Hippocampal formation (tissue), 2 donors: ENCODE measurements at places on chromosomes 11 and 22.

- peak; percentile 64 for DNase-seq
Observed at GRCh38 chr11:74018331-74019005, 9.6 kb upstream of the UCP3 start.

GRCh38 chr11:114598461-114598860 lies 2.9 kb upstream of the NXPE4 start:
- no peak for DNase-seq

DNA sequence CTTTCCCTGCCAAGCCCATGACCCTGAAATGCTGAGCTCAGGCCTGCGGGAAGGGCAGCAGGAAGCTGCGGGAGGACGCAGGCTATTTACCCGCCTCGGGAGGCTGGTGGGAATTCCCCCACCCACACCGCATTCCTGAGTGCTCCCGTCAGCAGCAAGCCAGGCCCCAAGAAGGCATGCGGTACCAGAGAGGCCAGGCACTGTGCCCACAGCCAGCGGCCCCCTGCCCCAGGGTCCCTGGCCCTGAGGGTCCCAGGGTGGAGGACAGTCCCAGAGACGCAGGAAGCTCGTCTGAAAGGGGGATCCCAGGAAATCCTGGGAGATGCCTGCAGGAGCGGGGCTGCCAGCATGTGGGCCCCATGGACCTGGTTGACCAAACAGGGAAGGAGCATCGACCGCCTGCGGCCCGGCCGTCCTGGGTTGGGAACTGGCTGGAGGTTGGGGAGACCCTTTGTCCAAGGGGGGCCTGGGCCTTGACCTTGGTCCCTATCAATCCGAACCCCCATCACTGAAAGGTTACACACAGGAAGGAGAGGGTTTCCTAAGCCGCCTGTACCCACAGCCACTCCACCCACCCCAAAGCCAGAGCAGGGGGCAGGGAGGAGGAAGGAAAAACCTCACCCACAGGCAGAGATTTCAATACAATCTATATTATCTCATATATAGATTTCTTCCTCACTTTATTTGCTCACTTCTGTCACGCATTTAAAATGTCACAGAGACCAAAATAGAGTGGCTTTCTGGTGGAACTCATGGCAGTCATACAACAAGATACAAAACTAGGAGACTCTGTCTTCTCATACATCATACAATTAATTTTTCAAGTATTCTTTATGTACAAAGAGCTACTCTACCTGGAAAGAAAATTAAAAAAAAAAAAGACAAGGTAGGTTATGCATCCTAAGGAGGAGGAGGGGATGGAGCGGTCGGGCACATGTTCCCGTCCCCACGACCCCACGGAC lies 17.1 kb downstream of the MAFF start:
- DNase-seq, result no peak

GRCh38 chr22:43411040-43411868 lies 560 bp upstream of the MPPED1 start:
- DNase-seq, result no peak

DNA sequence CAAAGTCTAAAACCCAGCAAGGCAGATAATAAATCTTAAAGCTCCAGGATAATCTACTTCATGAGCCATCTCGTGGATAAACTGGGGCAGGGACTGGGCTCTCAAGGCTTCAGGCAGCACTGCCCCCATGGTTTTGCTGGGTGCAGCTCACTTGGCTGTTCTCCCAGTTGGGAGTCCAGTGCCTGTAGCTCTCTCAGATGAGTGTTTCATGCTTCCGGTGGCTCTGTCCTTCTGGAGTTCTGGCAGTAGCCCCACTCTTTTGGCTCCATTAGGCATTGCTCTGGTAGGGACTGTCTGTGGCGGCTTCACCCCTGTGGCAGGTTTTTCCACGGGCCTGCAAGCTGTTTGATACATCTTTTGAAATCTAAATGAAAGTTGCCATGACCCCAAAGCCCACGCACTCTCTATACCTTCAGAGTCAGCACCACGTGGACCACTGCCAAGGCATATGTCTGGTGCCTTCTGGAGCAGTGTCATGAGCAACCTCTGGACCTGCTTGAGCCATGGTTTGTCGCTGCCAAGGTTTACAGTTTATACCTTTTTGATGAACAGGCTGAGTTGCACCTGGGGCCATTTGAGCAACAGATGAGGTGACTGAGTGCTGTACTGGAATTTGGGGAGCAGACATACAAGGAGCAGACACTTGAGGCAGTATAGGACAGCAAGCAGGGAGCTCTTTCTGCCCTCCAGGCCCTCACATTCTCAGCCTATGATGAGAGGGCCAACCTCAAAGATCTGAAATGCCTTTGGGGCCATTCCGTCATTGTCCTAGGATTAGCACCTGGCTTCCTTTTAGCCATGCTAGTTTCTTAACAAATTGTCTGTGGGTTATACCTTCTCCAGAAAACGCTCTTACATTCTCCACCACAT lies 48.6 kb downstream of the MTNR1B start:
- DNase-seq, result no peak

GRCh38 chr11:64765851-64766665 lies 6.3 kb upstream of the PYGM start:
- no peak for DNase-seq

DNA sequence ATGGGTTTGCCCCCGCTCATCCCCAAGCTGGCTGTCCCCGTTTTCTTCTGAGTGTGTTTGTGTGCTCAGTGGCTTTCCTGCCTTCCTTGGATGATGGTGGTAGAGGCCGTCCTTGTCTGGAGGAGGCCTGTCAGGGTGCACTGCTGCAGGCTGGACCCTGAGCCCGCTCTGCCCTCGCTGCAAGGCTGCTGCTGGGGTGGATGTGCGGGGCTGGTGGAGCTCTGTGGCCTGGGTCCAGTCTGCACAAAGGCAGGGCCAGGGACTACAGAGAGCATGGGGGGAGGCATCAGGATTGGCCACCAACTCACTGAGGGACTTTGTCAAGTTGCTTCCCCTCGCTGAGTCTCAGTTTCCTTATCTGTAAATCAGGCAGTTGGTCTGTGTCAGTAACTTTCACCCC lies 275.0 kb downstream of the KIRREL3 start:
- DNase-seq, result no peak

DNA sequence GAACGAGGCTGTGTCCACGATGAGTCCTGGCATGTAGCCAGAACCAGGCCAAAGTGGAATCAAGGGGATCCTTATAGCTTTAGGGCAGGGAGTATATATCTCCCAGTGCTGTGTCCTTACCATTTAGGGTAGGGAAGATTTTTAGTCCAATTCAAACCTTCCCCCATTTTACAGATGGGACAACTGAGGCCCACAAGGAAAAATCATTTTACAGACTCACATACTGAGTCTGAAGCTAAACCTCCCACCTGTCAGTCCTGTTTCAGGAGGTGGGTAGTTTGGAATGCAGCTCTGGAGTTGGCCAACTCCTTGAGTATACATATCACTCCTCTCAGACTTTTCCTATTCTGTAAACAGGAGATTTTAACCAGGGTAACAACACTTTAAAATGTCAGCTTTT lies 33.1 kb upstream of the TFIP11 start:
- DNase-seq, result no peak

DNA sequence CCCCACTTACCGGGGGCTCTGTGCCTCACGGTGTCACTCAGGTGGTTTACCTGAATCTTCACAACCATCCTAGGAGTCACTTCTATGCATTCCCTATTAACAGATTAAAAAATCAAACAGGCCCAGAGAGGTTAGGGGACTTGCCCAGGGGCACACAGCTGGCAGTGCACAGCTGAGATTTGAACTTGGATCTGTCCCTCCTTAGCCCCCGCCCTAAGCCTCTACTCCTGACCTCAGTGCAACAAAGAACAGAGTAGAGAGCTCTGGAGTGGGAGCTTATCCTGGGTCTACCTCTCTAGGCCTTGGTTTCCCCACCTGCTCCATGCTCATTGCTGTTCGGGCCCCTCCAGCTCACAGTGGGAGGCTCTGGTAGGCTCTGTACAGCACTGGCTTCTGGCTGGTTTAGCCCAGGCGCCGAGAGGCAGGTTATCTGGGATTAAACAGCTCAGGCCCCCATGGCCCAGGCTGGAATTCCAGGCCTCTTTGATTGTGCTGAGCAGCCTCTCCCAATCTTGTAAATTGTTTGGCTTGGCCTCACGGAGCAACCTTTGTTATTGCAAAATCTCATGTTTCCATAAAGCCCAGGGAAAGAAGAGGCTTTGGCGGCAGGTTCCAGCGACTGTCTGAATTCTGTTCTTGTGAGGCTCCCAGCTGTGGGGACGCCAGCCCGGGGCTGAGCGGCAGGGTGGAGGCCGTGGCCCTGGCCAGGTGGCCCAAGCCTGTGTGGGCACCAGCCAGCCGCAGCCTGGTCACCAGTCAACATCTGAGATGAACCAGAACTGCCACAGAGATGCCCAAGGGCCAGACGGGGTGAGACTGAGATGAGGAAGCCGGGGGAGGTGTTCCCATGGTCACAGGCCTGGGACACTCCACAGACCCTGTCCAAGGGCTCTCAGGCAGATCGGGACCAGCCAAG lies 28.9 kb upstream of the SHISAL1 start:
- DNase-seq, result no peak

GRCh38 chr11:11769362-11769761 lies 72.4 kb upstream of the USP47 start:
- DNase-seq, result no peak

DNA sequence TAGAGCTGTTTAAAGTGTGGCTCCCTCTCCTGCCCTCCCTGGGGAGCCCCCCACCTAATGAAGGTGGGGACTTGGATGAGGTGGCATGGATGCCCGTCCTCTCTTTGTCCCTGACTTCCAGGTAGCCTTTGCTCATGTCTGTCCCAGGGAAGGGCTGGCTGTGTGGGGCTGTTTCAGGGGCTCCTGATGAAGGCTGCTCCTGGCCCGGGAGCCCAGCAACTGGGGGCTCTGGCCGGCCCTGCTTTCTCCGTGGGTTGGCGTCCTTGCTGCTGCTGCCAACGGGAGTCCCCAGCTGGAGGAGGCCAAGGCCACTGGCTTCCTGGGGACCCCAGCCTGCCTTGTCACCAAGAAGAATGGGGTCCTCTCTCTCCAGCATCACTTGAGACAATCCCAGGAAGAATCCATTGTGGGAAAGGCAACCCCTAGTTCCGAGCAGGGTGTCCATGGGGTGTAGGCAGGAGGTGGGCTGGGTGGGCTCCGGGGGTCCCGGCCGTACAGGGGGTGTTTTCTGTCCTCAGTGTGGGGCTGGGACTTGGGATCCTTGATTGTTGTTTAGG lies 13.2 kb downstream of the GRAMD4 start:
- DNase-seq, result no peak

GRCh38 chr22:48511211-48511610 lies 1316.5 kb downstream of the BRD1 start:
- DNase-seq, result no peak
